Activated T-cell treated with anti-CD3 and anti-CD28 coated beads for 24 hours (primary cell): ENCODE measurements at places on chromosomes 4 and X.

DNA sequence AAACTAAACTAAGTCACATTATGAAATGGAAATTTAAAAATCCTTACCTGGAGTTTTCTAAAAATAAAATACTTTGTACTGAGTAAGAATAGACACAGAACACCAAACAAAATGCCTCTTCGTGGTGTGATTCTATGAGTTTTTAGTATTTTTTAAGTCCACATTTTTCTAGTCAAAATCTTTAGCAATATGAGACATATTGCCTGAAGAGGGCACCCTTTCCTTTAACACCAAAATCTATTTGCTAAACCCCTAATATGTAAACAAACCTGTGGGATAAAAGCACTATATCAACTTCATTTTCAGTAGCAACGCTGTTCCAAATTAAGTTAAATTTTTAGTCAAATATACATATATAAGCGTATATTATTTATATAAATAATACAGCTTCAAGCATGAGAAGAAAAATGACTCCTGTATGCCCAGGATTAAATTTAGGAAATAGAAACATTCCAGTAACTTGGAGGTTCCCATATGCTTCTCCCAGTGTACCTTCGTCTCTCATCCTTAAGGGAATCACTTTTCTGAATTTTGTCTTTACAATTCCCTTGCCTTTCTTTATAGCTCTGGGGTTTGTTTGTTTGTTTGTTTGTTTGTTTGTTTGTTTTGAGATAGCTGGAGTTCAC is 23.0 kb upstream of the PGM2 start:
- no peak for DNase-seq

GRCh38 chrX:153953342-153953830 is 8.9 kb upstream of the RENBP start:
- DNase-seq: peak; percentile 67

- DNase-seq: no peak
These were observed 825.7 kb downstream of the TECRL start for GRCh38 chr4:63583561-63583960.

- no peak for DNase-seq
These were observed 117.3 kb downstream of the KLHL8 start for GRCh38 chr4:87103086-87103485.

DNA sequence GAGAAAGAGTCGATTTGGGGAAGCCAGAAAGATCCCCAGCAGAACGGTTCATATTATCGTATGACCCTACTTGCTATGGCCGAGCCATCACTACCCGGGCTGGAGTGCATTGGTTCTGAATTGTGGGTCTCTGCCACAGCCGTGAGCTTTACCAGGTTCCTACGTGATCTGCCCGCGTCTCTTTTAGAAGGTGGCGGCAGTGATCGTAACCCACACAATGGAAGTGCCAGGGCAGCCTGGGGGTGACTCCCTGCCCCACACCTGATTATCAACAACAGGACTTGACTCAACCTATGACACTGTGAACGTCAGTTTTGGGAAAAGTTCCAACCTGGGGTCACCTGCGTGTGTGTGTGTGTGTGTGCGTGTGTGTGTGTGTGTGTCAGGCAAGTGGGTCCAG is 90.8 kb downstream of the SHOX start:
- DNase-seq: no peak

GRCh38 chrX:2478546-2479419 is 22.0 kb downstream of the DHRSX start:
- DNase-seq: no peak

- no peak for DNase-seq
These were observed 380.8 kb downstream of the ANKRD50 start for GRCh38 chr4:124331781-124332180.

- no peak for DNase-seq
These were observed 77.6 kb upstream of the TRAM1L1 start for GRCh38 chr4:117162976-117163375.

GRCh38 chrX:71111141-71111843 is at the start of gene IL2RG:
TSS of gene IL2RG (minus strand) at chrX:71111577. CDS start at chrX:71111539, 38 bp downstream.
- peak; percentile 67 for DNase-seq

DNA sequence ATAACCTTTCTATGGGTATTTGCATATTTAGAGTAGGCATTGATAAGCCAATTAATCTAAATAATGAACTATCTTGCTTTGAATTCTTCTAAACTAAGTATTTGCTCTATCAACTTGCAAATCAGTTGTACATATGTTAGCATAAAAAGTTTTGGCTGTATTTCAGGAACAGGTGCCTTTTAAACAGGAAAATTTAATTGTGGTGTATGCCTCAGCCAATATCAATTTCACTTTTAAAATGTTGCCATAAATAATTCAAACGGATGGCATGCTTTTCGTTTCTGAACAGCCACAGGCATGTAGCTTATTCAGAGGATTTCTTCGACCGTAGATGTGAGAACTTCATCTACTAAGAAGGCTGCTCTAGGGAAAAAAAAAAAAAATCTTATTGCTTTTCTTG is 99.9 kb downstream of the DCLK2 start:
- DNase-seq: no peak

- no peak for DNase-seq
These were observed 104.6 kb downstream of the NBDY start for GRCh38 chrX:56833626-56834025.

DNA sequence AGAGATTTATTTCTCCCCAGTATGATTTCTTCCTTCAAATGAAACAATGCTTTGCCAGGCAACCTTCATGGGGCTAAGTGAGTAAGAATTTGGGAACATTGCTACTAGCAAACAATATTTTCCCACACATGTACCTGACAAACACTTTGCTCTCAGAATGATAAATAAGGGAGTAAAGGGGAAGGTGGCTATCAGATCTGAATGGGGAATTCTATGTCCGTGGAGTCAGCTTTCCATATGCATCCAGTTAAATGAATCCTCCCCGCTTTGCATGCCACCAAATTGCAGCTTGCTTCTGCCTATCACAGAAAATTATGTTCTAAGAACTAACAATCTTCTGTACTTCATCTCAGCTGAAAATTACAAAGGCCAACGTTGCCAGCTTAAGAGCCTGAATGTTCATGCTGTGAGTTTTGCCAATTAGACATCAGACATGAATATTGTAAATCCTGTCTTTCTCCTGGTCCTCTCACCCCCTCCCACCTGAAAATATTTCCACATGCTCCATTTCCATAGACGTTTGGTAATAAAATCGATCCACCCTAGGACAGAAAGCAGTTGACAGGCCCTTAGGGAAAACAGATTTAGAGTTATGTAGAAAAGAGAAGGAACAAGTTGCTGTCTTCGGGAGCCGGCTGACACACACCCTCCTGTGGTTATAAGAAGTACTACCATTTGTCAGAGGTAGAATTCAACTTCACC is 6.3 kb downstream of the MEPE start:
- no peak for DNase-seq
